ENCODE measurements at places on chromosomes 13 and 19.

- H3K27me3 ChIP-seq, result no peaks in the 10 kb centered on the region
- no peaks in the 10 kb centered on the region for H3K4me1 ChIP-seq
- DNase-seq, result no peak
- H3K4me3 ChIP-seq, result no peak overlapping the region
- no peaks in the 10 kb centered on the region for H3K36me3 ChIP-seq
- H3K27ac ChIP-seq, result no peak overlapping the region
Measured at GRCh38 chr19:46546194-46546896, 50.7 kb upstream of the PNMA8B start.

- no peak overlapping the region for H3K4me3 ChIP-seq
- H3K36me3 ChIP-seq, result no peaks in the 10 kb centered on the region
- H3K4me1 ChIP-seq, result no peaks in the 10 kb centered on the region
- H3K27ac ChIP-seq, result no peak overlapping the region
Measured at GRCh38 chr13:72645521-72645920, 81.9 kb downstream of the MZT1 start.

- no peak overlapping the region for H3K4me3 ChIP-seq
- DNase-seq, result no peak
- H3K27me3 ChIP-seq, result peaks cover 38% of the 10 kb centered on the region
- no peaks in the 10 kb centered on the region for H3K36me3 ChIP-seq
Measured at GRCh38 chr19:55373993-55374757, 2.5 kb upstream of the TMEM190 start.

- no peaks in the 10 kb centered on the region for H3K27me3 ChIP-seq
- no peak overlapping the region for H3K27ac ChIP-seq
- no peaks in the 10 kb centered on the region for H3K36me3 ChIP-seq
- H3K4me3 ChIP-seq, result no peak overlapping the region
- H3K4me1 ChIP-seq, result no peaks in the 10 kb centered on the region
Measured at GRCh38 chr13:83677985-83678384, 204.3 kb downstream of the SLITRK1 start.

DNA sequence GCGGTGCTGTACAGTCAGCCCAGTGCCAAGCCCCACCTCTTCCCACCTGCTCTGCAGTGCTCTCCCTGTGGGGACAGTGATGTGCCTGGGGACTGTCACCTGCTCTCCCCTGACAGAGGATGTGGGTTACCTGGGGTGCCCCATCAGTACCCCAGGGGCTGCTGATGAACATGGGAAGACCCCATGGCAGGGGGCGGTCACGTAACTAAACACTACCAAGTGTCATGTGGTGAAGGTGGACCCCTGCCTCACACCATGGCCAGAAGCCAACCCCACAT is 12.7 kb downstream of the KDM4B start:
- no peak overlapping the region for H3K27ac ChIP-seq
- H3K27me3 ChIP-seq, result no peaks in the 10 kb centered on the region
- peaks cover 17% of the 10 kb centered on the region for H3K4me1 ChIP-seq
- no peak overlapping the region for H3K4me3 ChIP-seq

GRCh38 chr19:48670699-48671445 is 1.9 kb downstream of the NTN5 start:
- no peaks in the 10 kb centered on the region for H3K27me3 ChIP-seq
- no peak overlapping the region for H3K4me3 ChIP-seq
- H3K36me3 ChIP-seq, result no peaks in the 10 kb centered on the region
- no peak for DNase-seq

GRCh38 chr13:83470133-83470797 is 412.0 kb downstream of the SLITRK1 start:
- no peak overlapping the region for H3K27ac ChIP-seq
- no peaks in the 10 kb centered on the region for H3K27me3 ChIP-seq
- DNase-seq, result no peak
- H3K4me3 ChIP-seq, result no peak overlapping the region

GRCh38 chr13:94709001-94709834 is 3.1 kb downstream of the SOX21 start:
- peaks cover 5% of the 10 kb centered on the region for H3K4me1 ChIP-seq
- peaks cover 98% of the 10 kb centered on the region for H3K27me3 ChIP-seq
- H3K36me3 ChIP-seq, result no peaks in the 10 kb centered on the region
- no peak for DNase-seq
- H3K4me3 ChIP-seq, result no peak overlapping the region

GRCh38 chr19:39449116-39449797 is 3.9 kb downstream of the SUPT5H start:
- peaks cover 17% of the 10 kb centered on the region for H3K36me3 ChIP-seq
- no peaks in the 10 kb centered on the region for H3K27me3 ChIP-seq
- H3K4me3 ChIP-seq, result no peak overlapping the region
- H3K4me1 ChIP-seq, result peaks cover 15% of the 10 kb centered on the region
- no peak for DNase-seq

GRCh38 chr19:45020071-45020470 is 18.8 kb upstream of the CLASRP start:
- H3K4me3 ChIP-seq, result no peak overlapping the region
- no peaks in the 10 kb centered on the region for H3K4me1 ChIP-seq
- no peaks in the 10 kb centered on the region for H3K27me3 ChIP-seq
- DNase-seq, result no peak
- H3K27ac ChIP-seq, result no peak overlapping the region
- H3K36me3 ChIP-seq, result peaks cover 7% of the 10 kb centered on the region

- no peak overlapping the region for H3K27ac ChIP-seq
- no peaks in the 10 kb centered on the region for H3K4me1 ChIP-seq
- H3K36me3 ChIP-seq, result no peaks in the 10 kb centered on the region
Measured at GRCh38 chr13:110542169-110542796, 19.2 kb downstream of the RAB20 start.

GRCh38 chr13:94921181-94921580 is 208.8 kb upstream of the SOX21 start:
- no peaks in the 10 kb centered on the region for H3K36me3 ChIP-seq
- H3K4me3 ChIP-seq, result no peak overlapping the region
- H3K4me1 ChIP-seq, result no peaks in the 10 kb centered on the region
- no peaks in the 10 kb centered on the region for H3K27me3 ChIP-seq

GRCh38 chr19:50466706-50467039 is 9.6 kb upstream of the EMC10 start:
- no peaks in the 10 kb centered on the region for H3K4me1 ChIP-seq
- no peak overlapping the region for H3K27ac ChIP-seq
- DNase-seq, result no peak
- H3K36me3 ChIP-seq, result no peaks in the 10 kb centered on the region
- H3K4me3 ChIP-seq, result no peak overlapping the region

GRCh38 chr19:13729859-13730258 is 34.5 kb upstream of the MRI1 start:
- H3K4me1 ChIP-seq, result peaks cover 12% of the 10 kb centered on the region
- H3K27me3 ChIP-seq, result no peaks in the 10 kb centered on the region
- no peak overlapping the region for H3K27ac ChIP-seq
- no peak overlapping the region for H3K4me3 ChIP-seq
- DNase-seq, result no peak

- peaks cover 15% of the 10 kb centered on the region for H3K4me1 ChIP-seq
- H3K36me3 ChIP-seq, result peaks cover 23% of the 10 kb centered on the region
- H3K27me3 ChIP-seq, result peaks cover 49% of the 10 kb centered on the region
- no peak for DNase-seq
- H3K27ac ChIP-seq, result no peak within 1 kb of the TSS
Measured at GRCh38 chr19:49690656-49691242, at the start of gene CPT1C. CPT1C (plus strand) TSS chr19:49691116; CDS start chr19:49692253, 1,137 bp downstream.

GRCh38 chr19:47210689-47211316 is 20.2 kb downstream of the BBC3 start:
- no peaks in the 10 kb centered on the region for H3K4me1 ChIP-seq
- DNase-seq, result peak; percentile 84
- H3K27me3 ChIP-seq, result no peaks in the 10 kb centered on the region
- no peak overlapping the region for H3K27ac ChIP-seq
- H3K36me3 ChIP-seq, result peaks cover 42% of the 10 kb centered on the region
- no peak overlapping the region for H3K4me3 ChIP-seq

DNA sequence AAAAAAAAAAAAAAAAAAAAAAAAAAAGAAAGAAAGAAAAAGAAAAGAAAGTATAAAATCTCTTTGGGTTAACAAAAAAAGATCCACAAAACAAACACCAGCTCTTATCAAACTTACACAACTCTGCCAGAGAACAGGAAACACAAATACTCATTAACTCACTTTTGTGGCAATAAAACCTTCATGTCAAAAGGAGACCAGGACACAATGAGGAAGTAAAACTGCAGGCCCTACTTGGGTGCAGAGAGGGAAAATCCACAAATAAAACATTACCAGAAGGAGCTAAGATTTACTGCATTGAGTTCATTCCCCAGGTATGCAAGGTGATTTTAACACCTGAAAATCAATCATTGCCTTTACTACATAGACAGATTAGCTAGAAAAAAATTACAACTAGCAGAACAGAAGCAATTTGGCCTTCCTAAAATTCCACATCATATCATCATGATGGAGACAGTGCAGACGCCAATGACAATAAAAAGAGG is 9.6 kb upstream of the CEACAM5 start:
- H3K36me3 ChIP-seq, result no peaks in the 10 kb centered on the region
- no peak for DNase-seq
- H3K27ac ChIP-seq, result no peak overlapping the region
- no peaks in the 10 kb centered on the region for H3K27me3 ChIP-seq
- H3K4me3 ChIP-seq, result no peak overlapping the region

GRCh38 chr13:98816406-98816805 is 63.9 kb upstream of the SLC15A1 start:
- H3K27ac ChIP-seq, result no peak overlapping the region
- no peaks in the 10 kb centered on the region for H3K27me3 ChIP-seq
- H3K4me1 ChIP-seq, result peaks cover 8% of the 10 kb centered on the region
- H3K36me3 ChIP-seq, result peaks cover 6% of the 10 kb centered on the region
- H3K4me3 ChIP-seq, result no peak overlapping the region
- no peak for DNase-seq

- DNase-seq, result no peak
- no peak overlapping the region for H3K4me3 ChIP-seq
- no peaks in the 10 kb centered on the region for H3K27me3 ChIP-seq
- no peaks in the 10 kb centered on the region for H3K36me3 ChIP-seq
- H3K4me1 ChIP-seq, result no peaks in the 10 kb centered on the region
Measured at GRCh38 chr19:32311371-32311770, 34.0 kb upstream of the ZNF507 start.

GRCh38 chr13:75362026-75362425 is 119.9 kb downstream of the TBC1D4 start:
- no peak for DNase-seq
- no peak overlapping the region for H3K4me3 ChIP-seq
- no peaks in the 10 kb centered on the region for H3K36me3 ChIP-seq
- no peaks in the 10 kb centered on the region for H3K27me3 ChIP-seq
- no peaks in the 10 kb centered on the region for H3K4me1 ChIP-seq

DNA sequence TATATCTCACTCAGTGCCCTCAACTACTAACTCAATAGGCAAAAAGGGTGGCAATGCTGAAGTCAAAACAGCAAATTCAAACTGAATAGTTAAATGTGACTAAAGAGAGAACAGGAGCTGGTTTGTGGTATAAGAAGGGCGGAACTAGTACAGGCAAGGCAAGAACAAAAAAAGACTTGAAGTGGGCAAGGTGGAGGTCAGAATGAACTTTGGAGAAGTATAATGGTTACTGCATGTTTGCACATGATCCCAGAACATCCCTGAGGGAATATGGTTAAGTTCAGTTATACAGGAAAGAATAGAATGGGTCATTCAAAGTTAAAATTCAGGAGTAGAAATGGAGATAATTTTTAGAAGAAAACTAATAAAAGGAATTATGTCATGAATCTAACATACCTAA is 85.5 kb downstream of the DIAPH3 start:
- H3K4me1 ChIP-seq, result no peaks in the 10 kb centered on the region
- no peak overlapping the region for H3K27ac ChIP-seq
- H3K36me3 ChIP-seq, result no peaks in the 10 kb centered on the region
- no peaks in the 10 kb centered on the region for H3K27me3 ChIP-seq

GRCh38 chr13:108728370-108728769 is 99.0 kb downstream of the MYO16 start:
- no peaks in the 10 kb centered on the region for H3K27me3 ChIP-seq
- H3K4me3 ChIP-seq, result no peak overlapping the region
- no peaks in the 10 kb centered on the region for H3K4me1 ChIP-seq
- no peak overlapping the region for H3K27ac ChIP-seq
- DNase-seq, result no peak

GRCh38 chr19:19345970-19346369 is 25.3 kb downstream of the MAU2 start:
- H3K4me3 ChIP-seq, result no peak overlapping the region
- no peaks in the 10 kb centered on the region for H3K27me3 ChIP-seq
- peaks cover 90% of the 10 kb centered on the region for H3K36me3 ChIP-seq
- no peak overlapping the region for H3K27ac ChIP-seq
- no peaks in the 10 kb centered on the region for H3K4me1 ChIP-seq

GRCh38 chr13:73844986-73845385 is 289.2 kb downstream of the KLF12 start:
- H3K4me1 ChIP-seq, result no peaks in the 10 kb centered on the region
- H3K36me3 ChIP-seq, result peaks cover 11% of the 10 kb centered on the region
- no peak overlapping the region for H3K27ac ChIP-seq
- DNase-seq, result no peak

DNA sequence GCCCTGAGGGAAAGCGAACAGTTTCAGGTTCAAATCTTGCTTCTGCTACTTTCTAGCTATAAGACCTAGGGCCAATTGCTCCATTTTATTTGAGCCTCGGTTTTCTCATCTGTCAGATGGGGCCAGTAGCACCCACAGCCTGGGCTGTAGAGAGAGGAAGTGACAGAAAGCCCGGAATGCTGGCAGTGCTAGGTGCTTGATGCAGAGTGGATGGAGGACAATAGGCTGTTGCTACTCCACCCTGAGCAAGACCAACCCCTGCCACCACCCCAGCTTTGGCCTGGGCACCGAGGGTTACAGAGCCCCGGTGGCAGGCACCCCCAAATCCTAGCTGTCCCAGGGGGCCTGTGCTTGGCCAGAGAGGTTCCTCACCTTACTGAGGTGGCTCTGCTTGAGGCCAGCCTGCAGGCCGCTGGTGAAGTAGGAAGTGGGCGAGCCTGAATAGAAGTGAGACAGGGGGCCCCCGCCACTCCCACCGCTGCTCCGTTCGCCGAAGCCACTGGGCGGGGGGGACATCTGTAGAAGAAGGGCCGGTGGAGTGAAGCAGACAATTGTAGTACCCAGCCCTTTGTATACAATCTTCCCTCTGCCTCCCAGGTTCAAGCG is 2.1 kb upstream of the FDX2 start:
- no peak for DNase-seq
- H3K4me1 ChIP-seq, result peaks cover 11% of the 10 kb centered on the region
- no peak overlapping the region for H3K27ac ChIP-seq
- H3K4me3 ChIP-seq, result no peak overlapping the region
- peaks cover 66% of the 10 kb centered on the region for H3K36me3 ChIP-seq

GRCh38 chr19:48190288-48190884 is 19.9 kb downstream of the ZSWIM9 start:
- H3K27ac ChIP-seq, result no peak overlapping the region
- H3K4me3 ChIP-seq, result no peak overlapping the region
- no peak for DNase-seq
- H3K36me3 ChIP-seq, result no peaks in the 10 kb centered on the region
- no peaks in the 10 kb centered on the region for H3K27me3 ChIP-seq

- no peaks in the 10 kb centered on the region for H3K27me3 ChIP-seq
- H3K27ac ChIP-seq, result no peak overlapping the region
- H3K4me3 ChIP-seq, result no peak overlapping the region
- H3K4me1 ChIP-seq, result no peaks in the 10 kb centered on the region
Measured at GRCh38 chr13:107284173-107284572, 716.2 kb upstream of the ARGLU1 start.

GRCh38 chr13:111480503-111480902 is 160.1 kb downstream of the TEX29 start:
- no peak for DNase-seq
- peaks cover 2% of the 10 kb centered on the region for H3K27me3 ChIP-seq
- no peaks in the 10 kb centered on the region for H3K4me1 ChIP-seq
- no peak overlapping the region for H3K4me3 ChIP-seq
- H3K27ac ChIP-seq, result no peak overlapping the region
